ENCODE measurements at places on chromosomes 2 and 18. TPM values are rescaled to one million over a fixed set of nuclear protein-coding genes. Genes with fewer than 3 reads are reported as not detected.

Gene CLEC4F
- total RNA-seq = not detected

DNA sequence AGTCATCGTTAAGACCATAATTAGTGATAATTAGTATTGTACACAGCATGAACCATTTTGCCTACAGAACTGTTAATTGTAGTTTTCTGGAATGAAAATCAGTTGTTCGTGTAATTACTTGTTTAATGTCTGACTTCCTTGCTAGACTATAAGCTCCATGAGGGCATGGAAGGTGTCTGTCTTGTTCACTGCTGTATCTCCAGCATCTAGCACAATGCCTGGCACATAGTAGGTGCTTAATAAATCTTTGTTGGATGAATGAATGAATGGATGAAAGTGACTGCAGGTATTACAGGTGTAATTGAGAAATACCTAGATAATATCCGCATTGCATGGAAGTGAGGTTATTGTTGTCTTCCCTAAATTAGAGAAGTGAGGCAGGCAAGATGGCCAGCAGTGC is 21.8 kb downstream of the C2orf74 start:
- H3K27me3 ChIP-seq = no peaks in the 10 kb centered on the region
- no peak overlapping the region for H3K4me3 ChIP-seq
- no peak for DNase-seq
- peaks cover 8% of the 10 kb centered on the region for H3K4me1 ChIP-seq
- H3K27ac ChIP-seq = no peak overlapping the region

DNA sequence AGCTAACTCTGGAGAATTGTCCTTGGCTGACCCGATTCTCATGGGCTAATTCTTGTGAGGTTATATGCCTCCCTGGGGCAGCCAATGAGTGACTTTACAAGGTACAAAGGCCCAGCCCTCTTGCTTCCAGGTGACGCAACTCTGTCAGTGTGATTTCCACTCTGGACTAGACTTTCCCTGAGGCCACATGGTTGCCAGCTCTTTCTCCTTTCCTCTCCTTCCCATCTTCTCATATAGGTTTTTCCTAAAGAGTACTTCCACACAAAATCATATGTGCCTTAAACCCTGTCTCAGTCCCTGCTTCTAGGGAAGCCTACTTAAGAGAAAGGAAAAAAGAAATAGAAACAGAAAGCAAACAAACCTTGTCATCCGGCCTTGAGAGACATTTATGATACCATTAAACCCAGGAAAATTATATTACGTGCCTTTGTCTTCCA is 226.2 kb upstream of the ZSWIM2 start:
- H3K4me1 ChIP-seq = no peaks in the 10 kb centered on the region
- peaks cover 3% of the 10 kb centered on the region for H3K36me3 ChIP-seq
- no peaks in the 10 kb centered on the region for H3K27me3 ChIP-seq
- DNase-seq = no peak
- no peak overlapping the region for H3K27ac ChIP-seq

- H3K27ac ChIP-seq = no peak overlapping the region
- H3K4me1 ChIP-seq = no peaks in the 10 kb centered on the region
- H3K36me3 ChIP-seq = no peaks in the 10 kb centered on the region
- no peak overlapping the region for H3K4me3 ChIP-seq
- H3K27me3 ChIP-seq = no peaks in the 10 kb centered on the region
Measured at GRCh38 chr2:68458981-68459380, 8.1 kb downstream of the FBXO48 start.

DNA sequence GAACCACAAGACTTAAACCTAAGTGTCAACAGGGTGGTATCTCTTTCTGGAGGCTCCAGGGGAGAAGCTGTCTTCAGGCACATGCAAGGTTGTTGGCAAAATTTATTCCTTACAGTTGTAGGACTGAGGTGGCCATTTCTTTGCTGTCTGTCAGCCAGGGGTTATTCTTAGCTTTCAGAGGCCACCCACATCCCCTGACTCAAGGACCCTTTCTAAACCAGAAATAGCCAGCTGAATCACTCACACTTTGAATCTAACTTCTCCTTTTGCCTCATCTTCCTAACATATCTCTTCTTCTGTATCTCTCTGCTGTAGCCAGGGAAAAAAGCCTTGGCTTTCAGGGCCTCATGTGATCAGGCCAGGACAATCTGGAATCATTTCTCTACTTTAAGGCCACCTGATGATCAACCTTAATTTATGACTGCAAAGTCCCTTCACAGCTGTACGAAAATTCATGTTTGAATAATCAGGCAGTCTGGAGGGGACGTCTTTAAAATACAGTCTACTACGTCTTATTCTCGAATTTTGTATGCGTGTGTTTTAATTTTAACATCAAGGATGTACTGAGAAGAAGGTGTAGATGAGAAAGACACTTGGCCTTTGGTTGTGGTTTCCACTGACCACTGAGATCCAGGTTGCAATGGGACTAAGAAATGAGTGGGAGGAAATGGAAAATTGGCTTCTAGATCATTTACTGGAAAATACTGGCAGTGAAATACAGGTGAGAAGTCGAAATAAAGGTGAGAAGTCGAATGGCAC is 90.4 kb downstream of the DOCK10 start:
- no peaks in the 10 kb centered on the region for H3K4me1 ChIP-seq
- H3K27me3 ChIP-seq = no peaks in the 10 kb centered on the region
- no peak overlapping the region for H3K27ac ChIP-seq
- DNase-seq = no peak

Gene ORMDL1
- total RNA-seq = 59.7 TPM

Gene FSIP2
- 1.8 TPM for total RNA-seq
